ENCODE measurements at places on chromosomes 7 and 10. TPM values are rescaled to one million over a fixed set of nuclear protein-coding genes. Genes with fewer than 3 reads are reported as not detected.

GRCh38 chr7:98870807-98871491 lies 1.1 kb upstream of the TMEM130 start:
- no peak for DNase-seq

DNA sequence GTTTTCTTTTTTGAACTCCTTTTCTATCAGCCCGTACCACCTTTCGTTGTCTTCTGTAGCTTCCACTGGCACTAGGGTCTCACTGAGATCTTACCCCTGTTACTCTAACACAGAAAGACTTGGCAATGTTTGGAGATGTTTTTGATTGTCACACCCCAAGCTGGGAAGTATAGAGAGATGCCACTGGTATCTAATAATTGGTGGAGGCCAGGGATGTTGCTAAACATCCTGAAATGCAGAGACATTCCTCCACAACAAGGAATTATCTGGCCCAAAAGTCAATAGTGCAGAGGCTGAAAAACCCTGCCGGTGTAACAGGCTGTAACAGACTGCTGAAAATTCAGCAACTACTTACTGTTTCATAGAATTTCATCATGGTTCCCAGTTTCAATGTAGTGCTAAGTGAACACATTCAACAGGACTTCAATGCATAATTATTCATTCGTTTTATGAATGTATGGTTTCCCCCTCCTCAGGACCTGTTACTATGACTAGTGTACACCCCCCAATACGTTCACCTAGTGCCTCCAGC lies 115.9 kb downstream of the TRIM24 start:
- DNase-seq = no peak

SLC13A1 gene
- not detected for total RNA-seq

DNA sequence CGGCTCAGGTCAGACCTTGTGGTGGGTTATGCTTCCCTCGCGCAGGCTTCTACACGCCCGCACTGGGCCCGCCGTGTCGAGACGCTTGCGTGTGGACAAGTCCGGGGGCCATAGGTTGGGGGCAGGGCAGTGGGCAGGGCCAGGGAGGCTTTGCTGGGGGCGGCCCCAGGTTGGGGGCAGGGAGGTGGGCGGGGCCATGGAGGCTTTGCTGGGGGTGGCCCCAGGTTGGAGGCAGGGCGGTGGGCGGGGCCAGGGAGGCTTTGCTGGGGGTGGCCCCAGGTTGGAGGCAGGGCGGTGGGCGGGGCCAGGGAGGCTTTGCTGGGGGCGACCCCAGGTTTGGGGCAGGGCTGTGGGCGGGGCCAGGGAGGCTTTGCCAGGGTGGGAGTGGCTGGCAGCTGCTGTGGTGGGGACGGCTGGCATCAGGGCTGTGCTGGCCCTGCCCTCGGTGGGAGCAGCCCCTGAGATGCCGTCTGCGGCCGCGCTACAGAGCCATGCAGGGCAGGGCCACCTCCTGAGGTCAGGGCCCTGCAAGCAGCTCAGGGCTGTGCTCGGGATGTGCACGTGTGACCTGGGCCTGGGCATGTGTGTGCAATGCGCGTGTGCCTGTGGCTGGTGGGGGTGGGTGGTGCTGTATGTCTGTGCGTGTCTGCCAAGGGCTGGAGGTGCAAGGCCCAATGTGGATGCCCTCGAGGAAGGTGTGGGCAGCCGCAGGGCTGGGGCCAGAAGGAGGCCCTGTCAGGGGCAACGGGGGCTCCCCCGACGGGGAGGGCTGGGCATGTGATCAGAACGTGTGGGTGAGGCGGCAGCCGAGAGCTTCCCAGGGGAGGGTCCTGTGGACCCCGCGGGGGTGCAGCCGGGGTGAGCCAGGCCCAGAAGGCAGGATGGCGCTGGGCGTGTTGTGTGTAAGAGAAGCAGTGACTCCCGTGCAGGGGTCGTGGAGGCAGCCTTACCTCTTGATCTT lies 72.5 kb upstream of the NKX6-2 start:
- peak; percentile 12 for DNase-seq

GRCh38 chr10:71033396-71033980 lies 145.1 kb upstream of the PCBD1 start:
- no peak for DNase-seq

NKX2-3 gene
- not detected for total RNA-seq

SLC16A12 gene
- total RNA-seq = not detected

PDK4 gene
- 0.53 TPM for total RNA-seq

PDE6C gene
- total RNA-seq = not detected

GRCh38 chr7:40310258-40310657 lies 175.5 kb downstream of the SUGCT start:
- no peak for DNase-seq

GRCh38 chr7:128985660-128986059 lies 47.9 kb downstream of the IRF5 start:
- no peak for DNase-seq

DNA sequence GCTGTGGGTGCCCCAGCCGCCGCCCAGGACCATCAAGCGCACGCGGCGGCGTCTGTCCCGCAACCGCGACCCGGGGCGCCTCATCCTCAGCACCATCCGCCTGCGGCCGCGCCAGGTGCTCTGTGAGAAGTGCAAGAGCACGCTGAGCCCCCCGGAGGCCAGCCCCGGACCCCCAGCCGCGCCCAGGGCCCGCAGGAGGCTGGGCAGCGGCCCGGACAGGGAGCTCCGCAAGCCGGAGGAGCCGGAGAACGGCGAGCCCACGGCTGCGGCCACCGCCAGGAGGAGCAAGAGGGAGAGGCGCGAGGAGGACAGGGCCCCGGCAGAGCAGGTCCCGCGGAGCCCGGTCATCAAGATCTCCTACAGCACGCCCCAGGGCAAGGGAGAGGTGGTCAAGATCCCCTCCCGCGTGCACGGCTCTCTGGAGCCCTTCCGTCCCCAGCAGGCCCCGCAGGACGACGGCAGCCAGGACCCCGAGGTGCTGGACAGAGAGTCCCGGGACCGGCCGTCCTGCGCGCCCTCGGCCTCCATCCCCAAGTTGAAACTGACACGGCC lies 8.0 kb downstream of the PWWP2B start:
- DNase-seq = no peak

- no peak for DNase-seq
Observed at GRCh38 chr7:7764520-7765396, 46.4 kb upstream of the RPA3 start.

ASAH2 gene
- 1.8 TPM for total RNA-seq

DGKI gene
- not detected for total RNA-seq

DNA sequence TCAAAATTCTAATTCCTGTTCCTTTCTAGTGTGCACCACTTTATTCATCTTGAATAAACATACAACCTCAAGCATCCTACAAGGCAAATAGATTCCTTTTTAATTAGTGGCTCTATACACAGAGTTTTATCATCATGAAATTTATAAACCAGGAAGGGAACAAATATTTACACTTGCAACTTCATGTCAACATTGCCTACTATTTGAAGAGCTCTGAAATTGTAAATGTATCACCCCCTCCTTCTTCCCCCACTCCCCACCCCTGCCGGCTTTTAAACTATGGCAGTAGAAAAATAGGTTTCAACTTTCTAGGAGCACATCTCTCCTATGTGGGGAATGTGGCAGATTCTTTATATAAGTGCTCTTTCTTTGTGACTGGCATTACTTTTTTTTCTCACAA lies 49.6 kb downstream of the KAT6B start:
- no peak for DNase-seq

TFEC gene
- 35.0 TPM for total RNA-seq

DNA sequence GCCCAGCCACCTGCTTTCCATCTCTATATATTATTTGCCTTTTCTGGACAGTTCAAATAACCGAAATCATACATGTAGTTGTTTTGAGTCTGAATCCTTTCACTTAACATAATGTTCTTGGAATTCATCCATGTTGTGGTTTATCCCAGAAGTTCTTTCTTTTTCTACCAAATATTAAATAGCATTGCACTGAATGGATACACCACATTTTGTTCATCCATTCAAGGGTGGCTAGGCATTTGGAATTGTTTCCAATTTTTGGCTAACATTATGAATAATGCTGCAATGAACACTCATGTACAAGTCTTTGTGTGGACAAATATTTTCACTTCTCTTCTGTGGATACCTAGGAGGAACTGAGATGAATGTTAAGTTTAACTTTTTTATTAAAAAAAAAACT lies 18.0 kb downstream of the DNAJC1 start:
- no peak for DNase-seq

AKR1C3 gene
- not detected for total RNA-seq

TMEM139 gene
- total RNA-seq = 0.34 TPM

ASB13 gene
- total RNA-seq = 3.3 TPM

BLOC1S2 gene
- total RNA-seq = 52.3 TPM

GRCh38 chr10:104317726-104318299 lies 20.5 kb downstream of the ITPRIP start:
- no peak for DNase-seq

DNA sequence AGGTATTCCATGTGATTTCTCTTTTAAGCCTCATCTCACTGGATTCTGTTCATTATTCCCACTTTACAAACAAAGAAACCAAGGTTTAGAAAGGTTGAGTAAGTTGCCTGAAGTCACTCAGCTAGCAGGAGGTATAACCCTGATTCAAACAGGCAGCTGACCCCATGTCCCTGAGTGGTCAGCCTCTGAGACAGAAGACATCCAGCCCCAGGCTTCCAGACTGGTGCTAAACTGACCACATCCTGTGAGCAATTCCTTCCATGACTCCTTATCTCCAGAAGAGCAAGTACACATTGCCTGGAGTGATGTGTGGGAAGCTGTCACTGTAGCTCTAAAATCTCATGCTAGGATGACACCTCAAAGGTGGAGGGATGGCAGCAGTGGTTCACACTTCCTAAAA lies 3.7 kb downstream of the PLPP4 start:
- DNase-seq = no peak

DNA sequence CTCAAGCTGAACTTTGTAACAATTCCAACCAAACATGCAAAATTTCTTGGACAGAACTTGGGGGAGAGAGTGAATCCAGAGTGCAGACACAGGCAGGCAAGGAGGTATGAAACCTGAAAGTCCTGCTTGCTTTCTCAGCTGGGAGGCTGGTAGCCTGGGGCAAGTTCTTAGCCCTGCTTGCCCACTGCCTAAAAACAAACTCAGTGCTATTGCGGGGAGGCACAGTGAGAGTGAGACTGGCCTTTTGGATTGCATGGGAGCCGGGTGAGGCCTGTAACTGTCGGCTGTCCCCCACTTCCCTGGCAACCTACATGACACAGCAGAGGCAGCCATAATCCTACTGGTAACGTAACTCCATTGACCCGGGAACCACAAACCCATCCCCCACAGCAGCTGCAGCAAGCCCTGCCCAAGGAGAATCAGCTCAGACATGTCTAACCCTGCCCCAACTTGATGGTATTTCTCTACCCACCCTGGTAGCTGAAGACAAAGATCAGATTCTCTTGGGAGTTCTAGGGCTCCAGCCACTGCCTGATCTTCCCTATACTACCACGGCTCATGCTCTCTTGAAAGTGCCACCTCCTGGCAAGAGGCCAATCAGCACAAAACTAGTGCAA lies 663.6 kb downstream of the GRM8 start:
- DNase-seq = no peak

ZNF25 gene
- total RNA-seq = 3.5 TPM

GRCh38 chr7:90816511-90817142 lies 220.5 kb downstream of the CDK14 start:
- no peak for DNase-seq

GRCh38 chr7:114218283-114218682 lies 196.3 kb upstream of the FOXP2 start:
- no peak for DNase-seq

- no peak for DNase-seq
Observed at GRCh38 chr7:106599343-106599698, 61.6 kb downstream of the CCDC71L start.

WNT8B gene
- total RNA-seq = not detected
